ENCODE measurements at places on chromosomes 3 and 15.
A peak's percentile ranks its signal among the peaks of the same experiment; 100 is the strongest.

DNA sequence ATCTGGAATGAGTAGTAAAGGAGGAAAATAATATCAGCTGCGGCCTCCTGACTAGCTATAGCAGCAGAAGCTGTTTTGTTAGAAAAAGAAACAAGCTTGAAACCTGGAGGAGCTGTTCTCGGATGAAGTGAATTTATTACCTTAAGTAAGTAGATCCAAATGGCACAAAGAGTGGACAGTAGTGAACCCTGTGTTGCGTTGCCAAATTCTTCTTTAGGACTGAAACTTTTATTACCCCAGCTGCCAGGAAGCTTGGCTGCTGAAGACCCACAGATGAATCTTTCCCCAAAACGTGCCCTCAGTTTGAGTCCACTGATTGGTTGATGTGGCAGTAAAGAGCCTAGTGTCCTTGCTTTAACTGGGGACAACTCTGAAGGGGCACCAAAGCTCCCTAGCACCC is 366.8 kb upstream of the GBE1 start:
- no peak for DNase-seq

DNA sequence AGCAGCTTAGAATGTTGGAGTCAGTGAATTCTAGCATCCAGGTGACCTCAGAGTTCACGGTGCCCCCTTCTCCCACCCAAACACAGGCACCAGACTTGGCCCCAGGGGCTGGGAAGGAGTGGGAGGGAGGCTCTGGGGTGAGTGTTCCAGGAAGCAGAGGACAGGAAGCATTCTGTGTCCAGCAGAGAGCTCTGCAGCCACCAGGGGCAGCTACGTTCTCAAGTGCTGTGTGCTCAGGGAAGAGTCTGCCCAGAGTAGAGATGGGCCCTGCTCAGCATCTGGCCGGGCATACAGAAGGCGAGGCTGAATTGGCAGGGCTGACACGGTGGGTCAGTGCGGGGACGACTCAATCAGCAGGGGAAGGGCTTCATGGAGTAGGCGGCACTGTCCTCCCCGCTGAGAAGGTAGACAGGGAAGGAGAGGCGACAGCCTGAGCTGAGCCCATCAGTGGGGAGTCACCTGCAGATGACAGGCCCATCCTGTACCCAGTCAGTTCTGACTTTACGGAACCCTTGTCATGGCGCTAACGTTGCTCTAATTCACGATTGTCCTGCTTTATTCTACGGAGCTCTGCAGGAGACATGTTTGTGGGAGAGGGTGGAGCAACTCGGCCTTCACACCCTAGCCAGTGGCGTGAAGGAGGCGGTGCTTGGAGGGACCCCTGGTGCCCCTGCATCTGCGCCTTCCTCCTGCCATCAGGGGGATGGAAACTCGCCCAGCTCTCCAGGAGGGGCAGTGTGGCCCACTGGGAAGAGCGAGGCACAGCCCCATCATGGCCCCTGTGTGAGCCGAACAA is 82.2 kb downstream of the C3orf70 start:
- DNase-seq: no peak

DNA sequence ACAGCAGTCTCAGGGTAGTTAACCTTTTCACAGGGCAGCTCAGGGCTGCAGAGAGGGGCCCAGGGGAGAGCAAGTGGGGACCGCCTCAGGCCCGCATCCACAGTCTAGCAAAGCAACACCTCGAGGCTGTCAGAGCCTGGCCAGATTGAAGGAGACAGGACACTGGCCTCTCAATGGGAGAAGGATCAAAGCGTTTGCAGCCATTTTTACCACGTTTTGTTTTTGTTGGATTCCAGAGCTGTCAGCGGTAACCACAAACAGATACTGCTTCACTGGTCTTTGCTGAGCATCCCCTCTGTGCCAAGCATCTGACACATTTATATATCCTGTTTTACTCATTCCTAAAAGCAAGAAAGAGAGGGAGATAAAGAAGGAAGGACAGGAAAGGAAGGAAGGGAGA is 153.8 kb downstream of the SHQ1 start:
- DNase-seq: peak; percentile 64

DNA sequence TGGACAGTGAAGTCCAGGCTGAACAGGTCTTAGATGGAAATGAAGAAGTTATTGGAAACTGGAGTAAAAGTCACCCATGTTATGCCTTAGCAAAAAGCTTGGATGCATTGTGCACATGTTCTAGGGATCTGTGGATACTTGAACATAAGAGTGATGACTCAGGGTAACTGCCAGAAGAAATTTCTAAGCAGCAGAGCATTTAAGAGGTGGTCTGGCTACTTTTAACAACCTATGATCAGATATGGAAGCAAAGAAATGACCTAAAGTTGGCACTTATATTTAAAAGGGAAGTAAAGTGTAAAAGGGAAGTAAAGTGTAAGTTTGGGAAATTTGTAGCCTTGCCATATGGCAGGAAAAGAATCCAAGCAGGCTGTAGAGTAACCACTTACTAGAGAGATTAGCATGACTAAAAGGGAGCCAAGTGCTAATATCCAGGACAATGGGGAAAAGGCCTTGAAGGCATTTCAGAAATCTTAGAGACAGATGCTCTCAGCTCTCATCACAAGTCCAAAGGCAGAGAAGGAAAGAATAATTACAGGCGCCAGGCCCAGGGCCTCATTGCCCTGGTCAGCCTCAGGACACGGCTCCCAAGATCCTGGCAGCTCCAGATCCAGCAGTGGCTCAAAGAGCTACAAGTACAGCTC is 73.9 kb upstream of the KCNH8 start:
- peak; percentile 8 for DNase-seq

- no peak for DNase-seq
Observed at GRCh38 chr15:59230531-59231055, 23.9 kb downstream of the LDHAL6B start.

DNA sequence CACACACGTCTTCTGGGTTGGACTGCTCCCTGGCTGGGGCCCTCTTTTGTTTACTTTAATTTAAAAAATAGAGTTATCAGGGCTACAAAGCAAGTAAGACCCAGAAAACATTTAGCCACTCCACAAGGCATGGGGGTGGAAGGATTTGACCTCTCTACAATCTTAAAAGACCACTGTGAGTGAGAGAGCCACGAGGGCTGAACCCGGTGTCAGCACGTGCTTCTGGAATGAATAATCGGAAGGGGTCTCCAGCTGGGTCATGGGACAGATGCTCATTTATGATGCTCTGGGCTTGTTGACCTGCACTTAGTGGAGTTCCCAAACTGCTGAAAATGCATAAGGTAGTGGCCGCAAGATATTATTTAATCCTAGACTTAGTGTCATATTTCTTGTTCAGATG is 52.4 kb downstream of the EIF4E3 start:
- DNase-seq: no peak

DNA sequence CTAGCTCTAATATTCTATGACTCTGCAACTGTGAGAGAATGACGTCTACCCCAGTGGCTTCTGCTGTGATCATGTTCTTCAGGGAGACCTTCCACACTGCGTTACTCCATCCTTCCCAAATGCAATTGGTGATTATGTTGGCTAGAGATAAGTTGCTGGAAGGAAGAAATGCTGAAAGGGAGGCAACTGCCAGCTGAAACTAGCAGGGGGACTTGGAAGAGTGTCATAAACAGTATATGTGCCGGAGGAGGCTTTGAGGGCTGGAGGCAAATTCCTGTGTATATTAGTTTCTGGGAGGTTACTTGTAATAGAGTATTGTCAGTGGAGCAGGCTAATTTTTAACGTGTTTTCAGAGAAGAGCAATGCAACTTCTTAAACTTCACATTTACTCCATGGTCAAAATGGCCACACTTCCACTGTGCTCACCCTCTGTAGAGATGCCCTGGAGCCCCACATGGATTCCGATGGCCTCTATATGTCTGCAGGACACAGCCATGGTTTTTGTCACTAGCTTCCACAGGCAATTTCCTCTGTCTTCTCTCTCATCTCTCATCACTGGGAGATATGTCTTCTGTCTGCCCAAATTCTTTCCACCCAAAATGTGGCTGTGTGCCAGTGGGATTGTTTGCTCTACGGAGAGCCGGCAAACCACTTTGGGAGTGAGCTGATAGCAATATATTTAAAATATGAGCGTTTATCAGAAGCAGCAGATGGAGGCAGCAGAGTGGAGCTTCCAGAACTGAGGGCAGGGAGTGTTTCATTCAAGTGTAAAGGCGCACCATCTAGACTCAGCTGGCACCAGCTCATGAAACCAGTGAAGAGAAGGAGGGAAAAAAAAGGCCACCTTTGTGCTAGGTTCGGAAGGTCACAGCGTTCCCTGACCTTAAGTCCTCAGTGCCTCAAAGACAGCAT is 13.3 kb upstream of the CD47 start:
- peak; percentile 22 for DNase-seq

DNA sequence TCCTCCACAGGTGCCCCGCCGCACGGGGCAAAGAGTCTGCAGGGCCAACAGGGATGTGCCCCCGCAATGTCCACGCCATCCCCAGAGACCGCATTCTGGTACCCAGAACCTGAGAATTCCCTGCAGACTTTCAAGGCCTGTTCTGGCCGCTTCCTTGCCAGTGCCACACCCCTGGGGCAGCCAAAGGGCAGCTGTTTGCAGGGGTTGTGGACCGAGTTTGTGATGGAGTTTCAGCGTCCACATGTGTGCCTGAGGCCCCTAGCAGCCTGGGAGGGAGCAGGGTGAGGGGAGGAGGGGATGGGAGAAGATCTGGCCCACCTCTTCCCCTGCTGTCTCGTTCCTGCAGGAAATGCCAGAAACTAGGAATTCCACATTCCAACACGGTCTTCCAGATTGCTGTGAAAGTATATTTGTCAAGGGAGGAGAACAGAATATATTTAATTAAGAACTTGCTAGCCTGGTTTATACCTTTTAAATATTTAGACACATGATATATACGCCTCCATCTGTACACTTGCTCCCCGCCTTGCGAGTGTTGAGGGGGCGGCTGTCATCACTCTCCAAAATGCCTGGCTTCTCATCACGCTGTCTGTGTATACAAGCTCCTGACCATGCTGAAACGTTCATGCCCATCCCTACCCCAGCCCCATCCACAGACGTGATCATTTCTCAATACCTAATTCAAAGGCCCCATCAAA is 31.1 kb upstream of the RASA2 start:
- DNase-seq: no peak

- DNase-seq: no peak
Observed at GRCh38 chr3:94372026-94372425, 309.2 kb downstream of the NSUN3 start.

DNA sequence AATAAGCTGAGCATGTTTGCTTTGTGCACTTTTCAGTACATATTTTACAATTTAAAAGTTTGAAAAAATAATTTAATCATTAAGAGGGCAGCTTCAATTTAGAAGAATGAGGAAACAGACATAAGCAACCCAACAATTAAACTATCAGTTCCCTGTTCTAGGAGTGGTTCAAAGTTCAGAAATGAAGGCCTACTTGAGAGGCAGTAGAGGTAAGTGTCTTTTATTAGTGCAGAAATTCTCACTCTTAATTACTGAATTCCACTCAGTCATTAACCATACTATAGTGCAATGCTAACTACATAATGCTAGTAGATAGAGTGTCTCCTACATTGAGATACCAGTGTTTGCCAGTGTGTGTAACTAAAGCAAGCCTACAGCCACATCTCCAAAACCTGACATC is 73.1 kb downstream of the TNIK start:
- DNase-seq: no peak

DNA sequence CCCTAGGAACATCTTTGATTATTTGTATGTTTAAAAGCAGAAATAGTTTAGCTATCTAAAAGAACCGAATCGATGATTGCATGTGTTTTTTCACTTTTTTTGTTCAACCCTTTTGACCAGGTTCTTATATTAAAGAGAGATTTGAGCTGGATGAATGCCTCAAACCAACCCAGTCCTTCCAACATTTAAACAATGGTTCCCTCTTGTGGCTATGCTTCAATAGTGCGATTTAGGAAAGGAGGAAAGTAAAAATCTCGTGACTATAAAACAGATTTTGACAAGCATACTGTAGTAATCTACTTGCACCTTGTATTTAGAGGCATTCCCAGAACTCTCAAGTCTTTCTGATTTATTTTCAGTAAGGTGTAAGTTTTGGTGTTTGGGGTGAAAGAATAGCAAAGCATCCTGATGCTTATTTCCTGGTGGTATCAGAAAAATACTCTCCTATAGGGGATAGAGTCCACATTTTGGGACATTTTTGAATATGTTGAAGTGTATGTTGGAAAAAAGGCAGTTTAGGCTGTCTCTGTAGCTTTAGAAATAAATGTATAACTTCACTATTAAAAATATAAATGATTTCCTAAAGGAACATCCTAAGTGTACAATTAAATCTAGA is 159.6 kb upstream of the KCNH8 start:
- peak; percentile 0 for DNase-seq

DNA sequence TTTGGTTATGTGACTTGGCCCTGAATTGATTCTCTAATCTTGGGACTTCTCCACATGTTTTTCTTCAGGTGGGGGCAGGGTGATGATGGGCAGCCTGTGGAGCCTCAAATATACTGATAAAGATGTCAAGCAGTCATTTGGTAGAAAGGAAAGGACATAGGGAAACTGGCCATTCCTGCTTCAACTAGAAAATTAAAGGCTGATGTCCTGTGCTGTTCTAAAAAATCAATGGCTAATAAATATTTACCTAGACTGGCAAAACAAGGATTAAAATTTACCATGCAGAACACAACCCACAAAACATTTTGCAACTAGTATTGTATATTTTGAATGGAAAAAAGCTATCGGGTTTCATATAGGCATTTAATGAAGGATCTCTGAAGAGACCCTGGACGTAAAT is 133.7 kb downstream of the GADL1 start:
- DNase-seq: no peak

GRCh38 chr15:46174122-46174521 is 539.3 kb downstream of the SQOR start:
- no peak for DNase-seq

GRCh38 chr15:87287156-87287555 is 969.4 kb downstream of the NTRK3 start:
- peak; percentile 67 for DNase-seq
